ENCODE measurements at places on chromosomes 16 and 17.

- DNase-seq = no peak
Measured at GRCh38 chr17:73589363-73589980, 54.8 kb downstream of the SDK2 start.

DNA sequence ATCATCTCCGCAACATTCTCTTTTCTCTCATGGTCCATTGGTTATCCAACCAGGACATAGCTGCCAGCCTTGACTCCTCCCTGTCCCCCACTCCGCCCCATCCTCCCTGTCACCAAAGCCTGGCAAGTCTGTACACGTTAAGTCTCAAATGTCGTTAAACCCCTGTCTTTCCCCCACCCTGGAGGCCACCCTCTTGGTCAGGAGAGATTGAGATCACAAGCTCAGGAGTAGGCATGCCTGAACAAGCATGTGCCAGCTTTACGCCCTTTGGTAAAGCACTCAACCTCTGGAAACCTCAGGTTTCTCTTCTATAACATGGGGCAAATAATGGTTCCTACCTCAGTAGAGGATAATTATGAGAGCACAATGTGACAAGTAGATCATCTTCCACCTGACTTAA, 38.1 kb upstream of the CCL1 start:
- DNase-seq = no peak

GRCh38 chr17:5418858-5419355, 555 bp downstream of the NUP88 start:
- DNase-seq = no peak

DNA sequence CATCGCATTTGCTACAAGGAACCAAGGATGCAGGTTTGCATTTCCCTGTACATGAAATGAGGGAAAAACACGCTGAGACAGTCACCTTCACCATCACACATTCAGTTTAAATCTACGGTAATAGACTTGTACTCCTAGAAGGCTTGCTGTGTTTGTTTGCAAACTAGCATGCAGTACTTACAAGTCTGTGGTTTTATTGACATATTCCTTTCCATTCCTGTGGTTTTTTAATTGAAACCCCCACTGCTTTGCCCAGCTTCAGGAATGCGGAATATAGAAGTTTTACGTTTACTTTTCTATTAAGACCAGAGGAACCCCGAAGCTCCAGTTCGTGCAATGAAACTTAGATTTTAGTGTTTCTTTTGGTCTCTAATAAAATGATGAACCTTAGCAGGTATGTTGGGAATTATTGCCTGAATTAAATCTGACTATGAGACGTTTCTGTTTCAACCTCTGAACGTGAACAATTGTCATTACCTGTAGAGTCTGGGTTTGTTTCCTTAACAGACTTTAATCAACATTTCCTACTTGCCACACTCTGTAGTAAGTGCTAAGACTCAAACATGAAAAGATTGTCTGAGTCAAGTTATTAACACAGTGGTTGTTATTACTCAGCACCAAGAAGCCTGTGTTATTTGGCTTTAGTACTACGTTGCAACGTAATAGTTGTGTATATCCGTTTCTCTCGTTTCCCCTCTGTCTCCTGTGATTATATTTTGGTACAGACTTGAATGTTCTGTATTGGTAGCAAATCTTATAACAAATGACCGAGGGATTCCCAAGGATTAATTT, 793.3 kb upstream of the GOT2 start:
- no peak for DNase-seq

- no peak for DNase-seq
Measured at GRCh38 chr16:89727406-89728120, 6.2 kb downstream of the ZNF276 start.

- no peak for DNase-seq
Measured at GRCh38 chr16:11254913-11255736, 879 bp downstream of the SOCS1 start.

DNA sequence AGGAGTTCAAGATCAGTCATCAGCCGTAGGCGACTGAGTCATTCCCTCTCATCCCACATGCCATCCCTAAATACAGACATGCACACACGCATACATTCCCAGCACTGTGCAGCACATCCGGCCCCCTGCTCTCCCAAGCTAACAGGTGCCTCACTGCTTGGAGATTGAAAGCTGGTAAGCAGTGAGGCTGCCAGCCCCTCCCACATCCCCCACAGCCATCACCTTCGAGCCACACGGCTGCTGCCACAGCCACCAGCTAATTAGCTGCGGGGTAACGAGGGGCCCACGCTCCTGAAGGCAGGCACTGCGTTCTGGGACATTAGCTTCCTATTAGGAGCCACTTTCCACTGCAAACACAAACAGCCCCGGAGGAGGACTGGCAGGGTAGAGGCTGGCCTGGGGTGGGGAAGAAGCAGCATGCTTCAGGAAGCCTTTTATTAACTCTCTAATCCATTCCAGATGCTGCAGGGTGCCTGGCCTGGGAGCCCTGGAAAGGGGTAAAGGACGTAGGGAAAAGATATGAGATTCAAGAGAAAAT, 179.6 kb downstream of the CCT6B start:
- DNase-seq = no peak

GRCh38 chr17:79794659-79795511, 2.0 kb downstream of the CBX8 start:
- no peak for DNase-seq

- DNase-seq = no peak
Measured at GRCh38 chr17:63635787-63636186, 13.6 kb downstream of the MAP3K3 start.

GRCh38 chr17:45783593-45784292, 377 bp upstream of the CRHR1 start:
- no peak for DNase-seq

GRCh38 chr16:53840456-53840855, 136.5 kb downstream of the FTO start:
- no peak for DNase-seq

DNA sequence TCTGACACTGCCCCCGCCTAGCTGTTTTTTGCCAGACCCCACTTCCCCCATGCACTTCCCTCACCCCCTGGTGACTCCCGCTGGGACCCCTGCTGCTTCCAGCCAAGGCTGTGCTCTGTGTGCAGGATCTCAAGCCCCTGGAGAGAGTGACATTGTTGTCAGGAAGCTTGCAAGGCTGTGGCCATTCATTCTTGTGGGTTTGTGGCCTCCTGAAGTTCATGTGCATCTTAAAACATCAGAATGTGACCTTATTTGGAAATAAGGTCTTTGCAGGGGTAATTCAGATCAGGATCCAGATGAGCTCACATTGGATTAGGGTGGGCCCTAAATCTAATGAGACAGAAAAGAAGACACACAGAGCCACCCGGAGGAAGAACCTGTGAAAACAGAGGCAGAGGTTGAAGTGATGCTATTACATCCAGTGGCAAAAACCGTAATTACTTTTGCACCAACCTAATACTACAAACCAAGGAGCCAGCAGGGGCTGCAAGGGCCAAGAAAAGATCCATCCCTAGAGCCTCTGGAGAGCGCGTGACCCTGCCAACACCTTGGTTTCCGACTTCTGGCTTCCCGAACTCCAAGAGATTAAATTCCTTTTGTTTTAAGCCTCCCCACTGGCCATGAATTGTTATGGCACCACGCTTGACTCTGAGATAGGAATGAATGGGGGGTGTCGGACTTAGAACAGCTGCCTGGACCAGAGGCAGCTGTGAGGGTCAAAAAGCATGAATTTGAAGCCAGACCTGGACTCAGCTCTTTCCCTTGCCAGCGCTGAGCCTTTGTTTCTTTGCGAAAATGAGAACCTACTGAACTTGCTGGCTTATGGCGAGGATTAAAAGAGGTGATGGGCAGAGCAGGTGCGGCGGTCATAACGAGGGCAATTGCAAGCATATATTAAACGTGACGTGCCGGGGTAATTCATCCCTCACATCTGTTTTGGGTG, 75.5 kb downstream of the BMERB1 start:
- DNase-seq = no peak

DNA sequence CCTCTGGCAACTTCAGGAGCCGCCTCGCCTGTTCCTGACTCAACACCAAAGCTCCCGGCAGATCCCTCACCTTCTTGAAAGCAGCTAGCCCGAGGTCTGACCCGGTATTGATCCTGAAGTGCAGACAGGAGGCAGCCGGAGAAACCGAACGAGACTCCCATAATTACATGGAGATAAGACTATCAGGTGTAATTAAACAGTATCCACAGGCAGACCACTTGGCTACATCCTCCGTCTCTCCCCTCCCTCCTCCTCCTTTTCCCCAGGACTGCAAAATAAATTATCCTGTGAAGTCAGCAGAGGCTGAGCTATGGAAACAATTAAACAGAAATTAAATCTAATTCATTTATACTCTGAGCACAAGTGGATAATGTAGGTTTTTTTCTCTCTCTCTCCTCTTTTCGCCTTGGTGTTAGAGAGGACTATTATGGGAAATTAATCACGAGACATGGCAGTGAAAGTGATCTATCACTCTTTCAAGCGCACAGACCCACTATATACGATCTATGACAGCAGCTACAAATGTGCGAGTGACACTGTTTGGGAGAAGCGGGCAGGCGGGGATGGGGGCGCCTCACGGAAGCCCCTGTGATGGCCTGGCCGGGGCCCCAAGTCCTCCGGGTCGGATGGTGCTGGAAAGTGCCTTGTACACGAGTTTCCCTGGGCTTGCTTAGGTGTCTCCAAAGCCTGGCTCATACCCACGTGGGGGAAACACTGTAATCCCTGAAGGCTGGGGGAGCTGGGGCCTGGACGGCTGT, 92.8 kb downstream of the RBFOX3 start:
- DNase-seq = no peak

DNA sequence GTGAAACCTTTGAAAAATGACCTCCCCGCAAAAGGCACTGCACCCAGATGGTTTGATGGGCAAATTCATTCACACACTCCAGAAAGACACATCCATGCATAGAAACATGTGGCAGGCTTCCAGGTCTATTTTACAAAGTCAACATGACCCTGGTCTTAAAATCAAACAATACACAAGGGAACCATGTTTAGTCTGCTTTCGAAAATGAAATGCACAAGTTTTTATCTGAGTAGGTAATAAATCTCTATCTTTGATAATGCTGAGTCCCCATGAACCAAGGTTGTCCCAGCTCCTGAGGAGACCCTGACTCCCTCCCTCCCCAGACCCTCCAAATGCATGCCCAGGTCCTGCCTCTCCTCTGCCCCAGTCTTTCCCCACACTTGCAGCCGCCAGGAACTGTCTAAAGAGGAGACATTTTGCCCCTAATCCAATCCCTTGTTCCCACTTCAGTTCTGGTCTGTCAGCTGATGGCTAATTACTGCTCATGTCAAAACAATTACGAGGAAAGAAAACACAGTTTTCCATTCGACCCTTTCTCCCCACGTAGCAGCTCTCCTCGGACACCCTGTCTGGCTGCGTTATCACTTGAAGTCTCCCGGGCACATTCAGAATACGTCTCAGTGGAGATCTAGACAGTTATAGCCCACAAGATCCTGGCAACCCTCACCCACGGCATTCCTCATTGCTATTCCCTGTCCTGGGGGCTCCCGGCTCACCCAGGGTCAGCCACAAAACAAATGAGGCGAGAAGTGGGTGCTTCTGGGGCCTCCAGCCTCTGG, 68.8 kb upstream of the RCVRN start:
- no peak for DNase-seq

- no peak for DNase-seq
Measured at GRCh38 chr17:10735821-10736220, 6.0 kb upstream of the TMEM220 start.

DNA sequence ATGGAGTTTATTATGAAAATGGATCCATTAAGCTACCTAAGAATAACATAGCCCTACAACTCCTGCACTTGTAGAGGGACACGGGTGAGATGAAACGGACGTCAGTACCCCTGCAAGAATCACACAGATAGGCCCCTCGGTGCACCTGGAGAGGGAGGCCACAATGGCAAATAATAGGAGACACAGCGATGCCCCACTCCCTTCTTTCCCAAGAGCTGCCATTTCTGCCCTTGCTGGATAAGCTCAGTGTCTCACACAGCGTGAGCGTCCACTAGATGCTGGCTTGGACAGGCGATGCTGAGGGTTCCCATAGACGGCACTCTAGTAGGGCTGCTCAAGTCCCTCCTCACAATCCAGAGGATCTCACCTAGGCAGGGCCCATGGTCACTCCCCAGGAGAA, 67.8 kb downstream of the ADCY9 start:
- DNase-seq = no peak

GRCh38 chr16:23729503-23730424, 16.7 kb upstream of the ERN2 start:
- DNase-seq = no peak

- no peak for DNase-seq
Measured at GRCh38 chr17:66944351-66945146, 20.0 kb upstream of the CACNG4 start.

GRCh38 chr17:15321556-15322251, 19.7 kb downstream of the TEKT3 start:
- DNase-seq = no peak

DNA sequence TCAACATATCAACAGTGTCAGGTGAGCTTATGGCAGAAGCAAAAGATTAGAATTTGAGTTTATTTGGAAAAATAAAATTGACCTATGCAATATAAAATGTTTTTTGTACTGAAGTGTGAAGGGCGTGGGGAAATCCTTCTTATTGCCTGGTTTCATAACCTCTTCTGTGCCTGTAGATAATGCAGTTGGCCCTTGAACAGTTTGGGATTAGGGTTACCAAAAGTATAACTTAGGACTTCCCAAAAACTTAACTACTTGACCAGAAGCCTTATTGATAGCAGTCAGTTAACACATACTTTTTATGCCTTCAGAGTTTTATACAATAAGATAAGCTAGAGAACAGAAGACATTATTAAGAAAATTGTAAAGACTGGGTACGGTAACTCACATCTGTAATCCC, 66.0 kb downstream of the TMC6 start:
- no peak for DNase-seq

GRCh38 chr17:56978441-56979090, 635 bp downstream of the SCPEP1 start:
- DNase-seq = no peak

DNA sequence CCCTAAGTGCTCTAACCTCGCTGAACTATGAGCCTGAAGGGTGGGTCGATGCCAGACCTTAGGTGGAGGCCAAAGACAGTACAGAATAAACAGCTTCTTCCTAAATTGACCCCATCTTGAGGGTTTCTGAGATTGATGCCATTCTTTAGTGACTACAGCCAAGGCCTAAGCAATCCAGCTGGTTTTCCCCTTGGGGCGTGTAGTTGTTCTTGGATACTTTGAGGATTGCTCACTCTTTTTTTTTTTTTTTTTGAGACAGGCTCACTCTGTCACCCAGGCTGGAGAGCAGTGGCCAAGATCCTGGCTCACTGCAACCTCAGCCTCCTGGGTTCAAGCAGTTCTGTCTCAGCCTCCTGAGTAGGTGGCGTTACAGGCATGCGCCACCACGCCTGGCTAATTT, 2.0 kb downstream of the OVCA2 start:
- no peak for DNase-seq

All from vagina (tissue), 2 donors.